ENCODE measurements at places on chromosomes 6 and 20.

DNA sequence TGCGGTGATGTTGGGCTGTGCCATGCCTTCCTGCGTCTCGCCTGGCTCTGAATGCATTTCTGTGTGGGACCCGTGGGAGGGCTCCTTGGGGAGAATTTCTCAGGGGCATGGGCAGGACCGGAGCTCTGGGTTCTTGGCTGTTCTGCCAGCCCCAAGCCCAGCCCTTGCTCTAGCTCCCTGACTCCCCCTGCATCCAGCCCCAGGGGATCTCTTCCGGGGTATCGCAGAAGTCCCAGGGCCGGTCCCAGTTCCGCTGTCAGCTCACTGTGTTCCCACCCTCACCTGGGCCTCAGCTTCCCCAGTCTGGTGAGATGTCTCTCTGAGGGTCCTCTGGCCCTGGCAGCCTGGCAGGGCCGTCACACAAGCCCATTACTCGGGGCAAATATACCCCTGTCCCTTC lies 20.5 kb downstream of the SPDEF start:
- no peak overlapping the region for H3K27ac ChIP-seq
- H3K4me3 ChIP-seq: no peak overlapping the region
- H3K36me3 ChIP-seq: no peaks in the 10 kb centered on the region
- H3K4me1 ChIP-seq: no peaks in the 10 kb centered on the region
- no peak for DNase-seq

- peaks cover 3% of the 10 kb centered on the region for H3K27me3 ChIP-seq
- H3K36me3 ChIP-seq: peaks cover 2% of the 10 kb centered on the region
- no peaks in the 10 kb centered on the region for H3K4me1 ChIP-seq
- DNase-seq: no peak
Observed at GRCh38 chr20:22905658-22906057, 129.5 kb upstream of the SSTR4 start.

GRCh38 chr6:11043378-11043960 lies 636 bp downstream of the ELOVL2 start:
- no peak overlapping the region for H3K27ac ChIP-seq
- H3K27me3 ChIP-seq: peaks cover 52% of the 10 kb centered on the region
- no peaks in the 10 kb centered on the region for H3K36me3 ChIP-seq
- H3K4me3 ChIP-seq: peak overlapping the region; percentile 61
- peaks cover 12% of the 10 kb centered on the region for H3K4me1 ChIP-seq

DNA sequence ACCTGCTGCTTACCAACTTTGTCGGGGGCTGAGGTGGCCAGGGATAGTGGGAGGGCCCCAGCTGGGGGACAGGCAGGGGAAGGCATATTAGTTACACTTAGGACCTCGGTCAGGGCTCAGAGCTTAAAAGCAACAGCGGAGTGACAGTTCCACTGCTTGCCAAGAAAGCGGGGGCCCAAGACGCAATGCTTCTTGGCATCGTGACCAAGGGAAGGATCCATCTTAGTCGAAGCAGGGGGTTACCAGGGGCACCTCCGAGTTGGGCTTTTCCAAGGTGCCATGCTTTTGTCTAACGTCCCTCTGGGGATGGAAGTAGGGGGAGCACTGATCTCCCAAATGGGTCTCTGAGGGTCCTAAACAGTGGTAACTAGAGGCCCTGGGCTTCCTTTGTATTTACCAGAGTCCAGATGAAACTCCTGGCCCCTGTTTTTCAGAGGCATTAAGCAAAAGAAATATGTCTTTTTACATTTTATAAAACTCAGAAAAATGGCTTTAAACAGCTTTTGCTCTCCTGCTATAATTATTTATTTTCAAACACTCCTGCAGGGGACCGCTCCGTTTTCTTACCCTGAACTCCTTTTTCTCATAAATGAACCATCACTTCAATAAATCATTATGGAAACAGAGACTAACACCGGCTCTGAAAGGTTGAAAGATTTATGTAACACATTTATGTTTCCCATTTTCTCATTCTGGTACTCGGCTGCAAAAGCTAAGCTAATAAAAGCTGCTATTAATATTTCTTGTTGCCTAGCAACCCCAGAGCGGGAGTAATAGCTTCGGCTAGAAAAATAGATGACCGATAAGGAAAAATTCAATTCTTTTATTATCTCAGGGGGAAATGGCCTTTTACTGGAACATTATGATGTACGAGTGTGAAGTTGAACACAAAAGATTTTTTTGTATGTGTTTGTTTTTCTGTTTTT lies 100.4 kb downstream of the TOX2 start:
- no peaks in the 10 kb centered on the region for H3K36me3 ChIP-seq
- peaks cover 2% of the 10 kb centered on the region for H3K27me3 ChIP-seq
- H3K4me1 ChIP-seq: peaks cover 37% of the 10 kb centered on the region

DNA sequence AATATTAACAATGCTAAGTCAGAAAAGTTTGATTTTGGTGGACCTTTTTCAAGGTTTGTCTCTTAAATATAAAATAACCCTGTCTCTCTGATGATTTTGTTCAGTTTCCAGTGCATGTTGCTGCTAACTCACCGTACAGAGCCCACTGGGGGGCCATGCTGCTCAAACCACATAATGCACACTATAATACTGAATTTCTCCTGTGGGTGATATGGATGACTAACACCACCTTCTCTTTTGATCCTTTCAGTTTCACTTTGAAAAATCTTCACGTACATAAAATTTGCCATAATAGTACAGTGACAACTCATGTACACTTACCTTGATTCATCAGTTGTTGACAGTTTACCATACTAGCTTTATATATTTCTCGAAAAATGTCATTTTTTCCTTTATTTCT lies 506.6 kb upstream of the MAN1A1 start:
- H3K4me3 ChIP-seq: no peak overlapping the region
- peak; percentile 23 for DNase-seq
- no peaks in the 10 kb centered on the region for H3K36me3 ChIP-seq
- peaks cover 10% of the 10 kb centered on the region for H3K4me1 ChIP-seq
- H3K27me3 ChIP-seq: peaks cover 7% of the 10 kb centered on the region

DNA sequence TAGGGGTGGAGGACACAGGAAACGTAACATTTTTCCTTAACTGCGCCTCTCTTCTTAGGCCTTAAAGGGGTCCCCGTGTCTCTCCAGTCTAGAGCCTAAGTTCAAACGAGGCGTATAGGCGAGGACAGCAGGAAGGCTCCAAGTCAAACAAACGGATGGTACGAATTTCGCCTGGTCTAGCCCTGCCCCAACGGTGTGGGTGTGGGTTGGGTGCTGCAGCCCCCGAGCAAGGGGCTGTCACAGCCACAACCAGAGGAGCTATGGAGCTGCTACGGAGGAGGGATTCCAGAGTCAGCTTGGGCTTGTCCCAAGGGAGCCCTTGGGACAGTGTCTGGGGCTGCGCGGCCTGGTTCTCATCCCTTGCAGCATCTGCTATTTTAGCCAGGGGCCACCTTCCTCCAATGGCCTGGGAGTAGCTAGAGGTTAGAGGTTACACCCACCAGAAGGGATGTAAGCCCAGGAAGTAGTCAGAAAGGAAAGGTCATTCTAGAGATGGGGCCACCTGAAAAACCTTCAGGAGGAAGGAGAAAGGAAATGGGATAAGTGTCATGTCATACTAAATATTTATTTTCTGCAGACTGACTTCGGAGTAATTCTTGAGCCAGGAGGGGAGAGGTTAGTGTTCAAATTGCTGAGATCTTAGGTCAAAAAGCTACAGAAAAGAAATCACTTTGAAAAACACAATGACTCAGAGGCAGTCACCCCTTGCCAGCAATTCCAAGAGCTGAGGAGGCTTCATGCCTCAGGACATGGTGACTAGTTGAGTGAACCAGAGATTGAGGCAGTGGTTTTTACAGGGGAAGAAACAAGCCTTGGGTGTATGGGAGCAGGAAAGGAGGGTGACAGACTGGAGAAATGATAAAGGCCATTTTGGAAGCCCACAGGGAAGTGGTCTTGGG lies 21.7 kb downstream of the VPS52 start:
- peaks cover 21% of the 10 kb centered on the region for H3K36me3 ChIP-seq
- H3K27ac ChIP-seq: peak overlapping the region; percentile 93
- no peaks in the 10 kb centered on the region for H3K27me3 ChIP-seq
- peak; percentile 36 for DNase-seq
- H3K4me1 ChIP-seq: peaks cover 37% of the 10 kb centered on the region

GRCh38 chr20:50309764-50310672 lies 119.4 kb downstream of the CEBPB start:
- no peak for DNase-seq
- peaks cover 5% of the 10 kb centered on the region for H3K27me3 ChIP-seq
- no peaks in the 10 kb centered on the region for H3K4me1 ChIP-seq
- H3K4me3 ChIP-seq: no peak overlapping the region
- H3K27ac ChIP-seq: no peak overlapping the region
